NCI-H1930 (cell line): ENCODE measurements at places on chromosomes 3 and 15.

GRCh38 chr15:45628136-45628535, 6.7 kb upstream of the SQOR start:
- no peak for DNase-seq

GRCh38 chr3:161247049-161247448, 25.9 kb downstream of the NMD3 start:
- DNase-seq = no peak

DNA sequence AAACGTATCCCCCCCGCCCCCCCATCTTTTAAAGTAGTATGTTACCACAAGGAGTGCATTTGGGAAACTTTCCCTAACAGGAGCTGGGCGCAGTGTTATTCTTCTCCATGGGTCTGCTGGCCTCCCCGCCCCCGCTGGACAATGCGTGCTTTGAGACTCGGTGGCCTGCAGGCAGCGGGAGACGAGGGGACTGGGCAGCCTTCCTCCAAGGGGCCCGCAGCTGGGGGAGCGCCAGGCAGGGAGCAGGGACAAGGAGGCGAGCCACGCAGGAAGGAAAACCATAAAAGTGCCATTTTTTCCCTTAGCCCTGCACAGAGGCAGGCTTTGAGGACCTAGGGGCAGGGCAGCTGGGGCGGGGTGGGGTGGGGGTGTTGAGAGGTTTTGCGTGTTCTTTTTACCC, 14.1 kb downstream of the SOX2 start:
- DNase-seq = no peak

DNA sequence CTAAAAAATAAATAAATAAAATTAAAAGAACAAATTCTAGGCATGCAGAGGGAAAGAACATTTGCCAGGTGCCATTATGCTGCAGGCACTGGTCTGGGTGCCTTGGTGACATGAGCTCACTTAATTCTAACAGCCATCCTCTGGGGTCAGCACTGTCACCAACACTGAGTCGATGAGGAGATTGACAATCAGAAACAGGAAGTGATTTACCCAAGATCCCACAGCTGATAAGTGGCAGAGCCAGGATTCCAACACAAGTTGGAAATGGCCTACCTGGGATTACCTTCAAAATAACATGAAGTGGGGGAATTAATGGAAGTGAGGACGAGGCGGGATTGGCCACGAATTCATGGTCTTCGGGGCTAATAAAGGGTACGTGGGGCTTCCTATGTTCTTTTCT, 3.6 kb downstream of the PLIN1 start:
- no peak for DNase-seq

- DNase-seq = no peak
These were observed 765 bp upstream of the UBE2E2 start for GRCh38 chr3:23202203-23202920.

DNA sequence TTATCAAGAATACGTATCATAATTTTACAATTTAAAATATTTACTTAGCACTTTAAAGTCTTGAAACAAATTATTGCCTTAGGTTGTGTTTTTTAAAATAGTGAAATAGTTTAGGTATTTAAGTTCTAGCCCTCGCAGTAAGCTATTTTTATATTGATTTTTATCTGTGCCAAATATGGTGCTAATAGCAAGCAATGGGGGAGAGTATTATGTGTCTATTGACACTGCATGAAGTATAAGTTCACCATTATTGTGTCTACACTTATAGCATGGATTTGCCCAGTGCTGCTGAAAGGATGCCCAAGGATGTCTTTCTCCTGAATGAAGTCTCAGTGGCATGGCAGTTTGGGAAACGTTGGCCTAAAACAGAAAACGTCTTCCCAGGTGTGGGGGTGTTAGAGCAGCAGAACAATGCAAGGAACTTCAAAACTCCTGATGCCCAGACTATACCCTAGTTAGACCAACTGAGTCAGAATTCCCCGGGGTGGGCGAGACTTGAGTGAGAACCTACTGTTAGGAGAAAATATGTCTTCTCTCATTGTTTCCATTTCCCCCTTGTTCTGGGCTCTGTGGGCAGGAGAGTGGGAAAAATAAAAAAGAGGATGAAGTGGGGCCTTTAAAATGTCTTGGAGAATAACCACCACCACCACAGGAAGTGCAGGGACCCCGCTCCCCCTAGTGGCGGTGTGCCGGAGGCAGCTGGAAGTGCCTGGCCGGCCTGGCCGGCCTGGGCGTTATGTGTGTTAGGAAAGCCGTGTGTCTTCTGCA, 104.2 kb upstream of the SLC7A14 start:
- DNase-seq = no peak
